ENCODE measurements at places on chromosomes 12 and 14.

DNA sequence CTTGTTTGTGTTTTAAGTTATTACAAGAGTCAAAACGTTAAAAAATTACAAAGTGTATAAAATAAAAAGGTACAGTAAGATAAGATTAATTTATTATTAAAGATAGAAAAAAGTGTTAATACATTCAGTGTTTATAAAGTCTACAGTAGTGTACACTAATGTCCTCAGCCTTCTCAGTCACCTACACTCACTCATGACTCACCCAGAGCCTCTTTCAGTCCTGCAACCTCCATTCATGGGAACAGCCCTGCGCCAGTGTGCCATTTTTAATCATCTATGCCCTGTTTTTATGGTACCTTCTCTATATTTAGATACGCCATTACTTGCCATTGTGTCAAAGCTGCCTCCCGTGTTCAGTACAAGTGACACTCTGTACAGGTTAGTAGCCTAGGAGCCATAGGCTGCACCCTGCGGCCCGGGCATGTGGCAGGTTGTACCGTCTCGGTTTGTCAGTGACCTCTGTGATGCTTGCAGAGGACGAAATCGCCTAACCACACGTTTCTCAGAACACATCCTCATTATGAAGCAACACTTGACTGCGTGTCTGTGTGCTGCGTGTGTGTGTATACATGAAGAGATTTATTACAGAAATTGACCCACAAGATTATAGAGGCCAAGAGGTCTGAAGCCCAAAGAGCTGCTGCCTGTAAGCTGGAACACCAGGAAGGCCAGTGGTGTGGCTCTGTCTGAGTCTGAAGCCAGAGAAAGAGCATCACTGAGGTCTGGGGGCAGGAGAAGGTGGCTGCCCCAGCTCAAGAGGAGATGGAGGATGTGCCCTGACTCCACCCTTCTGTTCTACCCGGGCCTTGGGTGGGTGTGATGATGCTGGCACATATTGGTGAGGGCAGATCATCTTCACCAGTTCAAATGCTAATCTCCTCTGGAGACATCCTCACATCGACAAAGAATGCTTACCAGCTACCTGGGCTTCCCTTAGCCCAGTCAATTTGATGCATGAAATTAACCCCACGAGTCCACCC lies 116.6 kb upstream of the C14orf180 start:
- DNase-seq, result peak; percentile 43

DNA sequence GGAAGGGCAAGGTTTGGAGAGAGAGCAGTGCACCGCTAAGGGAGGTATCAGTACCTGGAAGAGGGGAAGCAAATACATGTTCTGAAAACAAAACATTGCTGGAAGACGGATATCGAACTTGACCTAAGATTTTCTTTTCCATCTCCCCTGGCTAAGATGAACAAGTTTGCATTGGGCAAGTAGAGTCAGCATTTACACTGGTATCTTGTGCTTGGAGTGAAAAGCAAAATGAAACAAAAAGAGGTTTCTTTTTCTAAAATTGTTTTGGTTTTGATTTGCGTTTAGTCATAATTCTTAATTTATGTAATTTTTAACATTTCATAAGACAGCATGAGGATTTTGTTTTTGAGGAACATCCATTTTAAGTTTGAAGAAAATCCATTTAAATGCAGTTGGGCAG lies 881.6 kb downstream of the NRXN3 start:
- no peak for DNase-seq

- no peak for DNase-seq
These were observed 468.5 kb upstream of the MGAT4C start for GRCh38 chr12:86724716-86725115.

DNA sequence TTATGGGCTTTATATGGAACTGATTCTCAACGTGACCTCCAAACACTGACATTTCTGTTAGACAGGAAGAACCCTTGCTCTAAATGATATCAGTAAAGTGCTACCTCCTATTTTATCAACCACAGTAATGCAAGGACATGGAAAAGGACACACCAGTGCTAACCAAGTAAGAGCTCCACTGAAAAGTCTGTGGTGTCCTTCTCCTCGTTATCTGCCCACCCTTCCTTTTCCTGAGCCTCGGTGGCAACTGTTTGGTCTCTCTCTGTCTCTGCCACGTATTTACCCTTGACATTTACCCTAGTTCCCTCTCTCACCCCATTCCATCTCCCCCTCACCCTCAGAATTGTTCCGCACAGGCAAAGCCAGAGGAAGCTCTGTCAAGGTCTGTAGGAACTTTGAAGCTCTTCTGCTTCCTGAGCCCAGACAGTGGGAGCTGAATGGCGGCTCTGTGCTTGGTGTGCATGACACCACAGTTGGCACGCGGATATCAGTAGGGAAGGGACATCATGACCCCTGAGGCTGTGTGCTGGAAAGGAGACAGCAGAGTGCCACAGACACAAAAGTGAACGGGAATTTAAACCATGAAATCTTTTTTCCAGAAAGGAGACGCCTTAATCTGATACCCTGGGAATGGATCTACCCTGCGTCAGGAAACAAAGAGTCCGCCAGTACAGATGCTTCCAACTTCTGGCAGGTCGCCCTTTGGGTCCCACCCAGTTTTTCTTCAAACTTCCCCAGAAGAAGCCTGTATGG lies 50.8 kb downstream of the NTN4 start:
- DNase-seq, result no peak

DNA sequence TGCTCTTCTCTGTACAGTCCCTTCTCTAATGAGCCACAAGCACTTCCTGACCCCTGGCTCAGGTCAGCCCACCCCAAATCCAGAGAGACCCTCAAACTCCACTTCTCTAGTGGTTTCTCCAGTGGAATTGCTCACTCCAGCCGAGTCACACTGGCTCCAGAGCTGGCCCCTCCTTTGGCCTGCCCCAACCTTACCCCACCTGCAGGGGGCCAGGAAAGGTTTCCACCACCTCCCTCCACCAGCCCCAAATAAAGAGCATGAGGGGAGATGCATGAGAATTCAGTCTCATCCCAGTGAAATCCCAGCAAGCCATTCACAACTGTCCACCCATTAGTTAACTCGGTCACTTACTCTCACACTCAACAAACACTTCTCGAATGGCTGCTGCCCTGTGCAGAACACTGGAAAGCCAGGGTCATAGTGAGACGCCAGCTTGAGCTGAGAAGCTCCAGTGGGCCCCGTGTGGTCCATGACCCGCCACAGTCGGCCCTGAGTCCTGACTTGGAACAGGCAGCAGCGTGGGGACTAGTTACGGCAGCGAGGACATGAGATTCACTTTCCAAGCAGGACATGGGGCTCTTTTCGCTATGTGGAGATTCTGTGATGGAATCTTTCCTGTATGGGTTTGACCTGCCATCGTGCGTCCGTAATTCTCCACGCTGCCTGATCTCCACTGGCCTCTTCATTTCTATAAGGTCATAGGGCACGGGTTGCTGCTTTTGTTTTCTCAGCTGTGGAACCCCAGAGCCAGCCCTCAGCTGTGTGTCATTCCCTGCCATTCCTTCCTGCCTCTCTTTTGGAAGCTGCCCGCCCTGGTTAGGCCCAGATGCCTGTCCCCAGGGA lies 44.2 kb downstream of the SLC6A12 start:
- no peak for DNase-seq

DNA sequence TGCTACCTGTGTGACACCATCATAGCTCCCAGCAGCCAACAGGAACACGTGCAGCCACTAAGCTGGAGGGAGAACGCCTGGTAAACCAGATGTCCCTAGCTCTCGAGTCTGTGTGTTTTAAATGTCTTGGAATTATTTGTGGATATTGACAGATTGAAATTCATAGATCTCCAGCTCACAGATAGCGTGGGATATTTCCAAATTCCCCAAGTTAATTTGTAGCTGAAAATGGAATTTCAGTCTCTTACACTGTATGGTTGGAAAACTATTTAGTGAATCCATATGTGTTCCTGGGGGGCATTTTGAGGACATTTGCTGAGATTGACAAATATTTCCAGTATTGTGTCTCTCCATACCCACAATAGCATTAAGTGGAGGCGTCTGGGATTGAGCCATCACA lies 618.6 kb upstream of the TMEM132C start:
- DNase-seq, result no peak

DNA sequence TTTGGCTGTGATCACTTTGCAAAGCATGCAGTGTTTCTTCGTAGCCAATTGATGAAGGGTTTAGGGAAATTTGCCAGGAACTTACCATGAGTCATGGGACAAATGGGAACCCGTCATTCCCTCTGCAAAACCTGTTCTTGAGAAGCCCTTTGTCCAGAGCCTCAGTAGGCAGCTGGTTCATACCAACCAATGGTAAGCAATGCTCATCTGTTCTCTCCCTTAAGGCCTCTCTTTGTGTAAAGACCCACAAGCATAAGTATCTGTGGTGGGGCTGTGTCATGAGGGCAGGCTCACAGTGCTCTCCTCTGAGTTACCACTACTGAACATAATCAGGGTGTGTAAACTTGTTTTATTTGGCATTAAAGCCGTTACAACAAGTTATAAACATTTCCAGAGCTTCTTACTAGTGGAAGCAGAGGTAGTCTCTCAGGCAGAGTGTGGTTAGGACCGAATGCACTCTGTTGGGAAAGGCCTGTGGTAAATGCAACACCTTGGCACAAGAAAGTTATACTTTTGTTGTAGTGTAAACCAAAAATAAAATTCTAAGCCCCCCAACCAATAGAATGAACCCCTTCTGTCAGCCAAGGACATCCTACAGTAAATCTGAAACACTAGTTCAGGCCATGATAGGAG lies 119.8 kb downstream of the SINHCAF start:
- peak; percentile 13 for DNase-seq

DNA sequence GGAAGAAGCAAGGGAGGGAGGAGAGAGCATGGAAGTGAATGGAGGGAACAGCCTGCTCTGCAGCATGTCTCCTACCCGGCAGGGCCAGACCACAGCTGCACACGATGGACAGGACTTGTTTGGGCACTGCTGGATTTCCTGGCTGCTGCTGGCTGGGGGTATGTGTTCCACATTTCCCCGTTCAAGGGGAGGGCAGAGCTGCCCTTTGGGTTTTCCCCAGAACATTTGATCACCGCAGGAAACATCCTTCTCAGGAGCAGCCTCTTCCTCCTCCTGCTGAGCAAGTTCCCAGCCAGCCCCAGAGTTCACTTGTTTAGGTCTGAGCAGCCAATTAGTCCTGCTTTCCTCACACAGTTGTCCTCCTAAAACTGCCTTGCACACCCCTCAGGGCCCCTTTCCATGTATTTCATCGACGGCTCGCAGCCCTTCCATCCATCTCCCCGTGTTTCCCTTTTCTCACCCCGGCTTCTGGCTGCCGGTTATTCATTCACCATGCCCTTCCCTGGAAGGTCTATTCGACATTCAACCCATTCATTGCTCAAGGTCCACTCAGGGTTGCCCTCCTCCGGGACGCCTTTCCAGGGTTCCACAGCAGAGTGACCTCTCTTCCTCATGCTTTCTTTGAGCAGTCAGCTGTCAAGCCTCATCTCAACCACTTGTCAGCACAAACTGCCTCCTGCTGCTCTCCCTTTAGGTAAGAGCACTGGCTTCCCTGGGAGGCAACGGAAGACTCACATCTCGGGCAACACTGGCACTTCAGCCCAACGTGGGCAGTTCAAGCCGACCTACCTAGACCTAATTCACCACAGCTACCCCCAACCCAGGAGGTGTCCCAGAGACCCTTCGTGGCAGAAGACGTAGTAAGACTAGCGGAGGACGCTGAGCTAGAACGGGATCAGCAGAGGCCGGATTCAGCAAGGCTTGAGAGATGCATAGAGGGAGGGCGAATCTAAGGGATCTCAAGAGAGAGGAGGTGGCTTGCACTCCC lies 20.1 kb upstream of the ANO2 start:
- DNase-seq, result no peak

DNA sequence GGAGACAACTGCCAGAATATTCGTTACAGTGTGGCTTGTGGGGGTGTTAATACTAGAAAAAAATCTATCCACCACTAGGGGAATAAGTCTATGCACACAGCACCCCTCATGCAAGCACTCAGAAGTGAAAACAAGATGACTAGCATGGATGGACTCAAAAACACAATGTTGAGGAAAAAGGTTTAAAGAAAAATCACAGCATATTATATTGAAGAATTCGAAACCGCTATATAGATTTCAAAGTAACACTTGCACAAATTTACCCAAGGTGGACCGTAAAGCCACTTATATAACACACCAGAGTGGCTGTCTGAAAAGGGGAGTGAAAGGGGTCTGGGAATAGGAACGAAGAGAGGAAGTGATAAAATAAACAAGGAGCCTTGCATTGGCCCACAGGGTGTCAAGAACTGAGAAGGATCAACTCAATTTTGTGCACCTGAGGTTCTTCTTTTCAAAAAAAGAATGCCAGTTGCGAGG lies 544 bp downstream of the ABCD4 start:
- peak; percentile 37 for DNase-seq

- no peak for DNase-seq
These were observed 11.1 kb downstream of the AEBP2 start for GRCh38 chr12:19450362-19450761.

- no peak for DNase-seq
These were observed 8.7 kb downstream of the SLC11A2 start for GRCh38 chr12:51017452-51017851.

DNA sequence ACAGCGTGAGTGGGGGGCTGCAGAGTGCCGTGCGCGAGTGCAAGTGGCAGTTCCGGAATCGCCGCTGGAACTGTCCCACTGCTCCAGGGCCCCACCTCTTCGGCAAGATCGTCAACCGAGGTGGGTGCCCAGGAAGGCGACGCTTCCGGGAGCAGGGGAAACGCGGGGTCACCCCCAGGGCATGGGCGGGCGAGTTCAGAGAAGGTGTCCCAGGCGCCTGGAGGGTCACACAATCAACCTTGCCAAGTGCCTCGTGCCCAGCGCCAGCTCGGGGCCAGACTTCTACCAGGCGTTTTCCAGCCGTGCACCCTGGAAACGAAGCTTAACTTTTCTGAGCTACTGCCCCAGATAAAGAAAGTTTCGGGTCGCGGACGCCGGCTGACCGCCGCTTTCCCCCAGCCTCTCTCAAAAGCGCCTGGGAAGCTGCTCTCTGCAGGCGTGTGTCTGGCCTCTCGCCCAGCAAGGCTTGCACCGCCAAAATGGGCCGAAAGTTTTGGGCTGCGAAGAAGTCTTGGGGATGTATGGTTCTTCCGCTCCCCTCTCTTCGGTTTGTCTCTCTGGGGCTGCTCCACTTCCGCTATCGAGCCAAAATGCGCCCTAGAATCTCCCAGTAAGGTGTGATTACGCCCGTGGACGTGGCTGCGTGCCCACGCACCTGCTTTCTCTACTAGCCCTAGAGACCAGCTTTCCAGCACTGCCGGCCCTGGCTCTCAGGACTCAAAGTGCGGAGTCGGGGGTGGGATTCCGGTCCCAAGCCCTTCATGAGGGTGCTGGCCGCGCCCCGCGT lies 1.7 kb downstream of the WNT1 start:
- no peak for DNase-seq

DNA sequence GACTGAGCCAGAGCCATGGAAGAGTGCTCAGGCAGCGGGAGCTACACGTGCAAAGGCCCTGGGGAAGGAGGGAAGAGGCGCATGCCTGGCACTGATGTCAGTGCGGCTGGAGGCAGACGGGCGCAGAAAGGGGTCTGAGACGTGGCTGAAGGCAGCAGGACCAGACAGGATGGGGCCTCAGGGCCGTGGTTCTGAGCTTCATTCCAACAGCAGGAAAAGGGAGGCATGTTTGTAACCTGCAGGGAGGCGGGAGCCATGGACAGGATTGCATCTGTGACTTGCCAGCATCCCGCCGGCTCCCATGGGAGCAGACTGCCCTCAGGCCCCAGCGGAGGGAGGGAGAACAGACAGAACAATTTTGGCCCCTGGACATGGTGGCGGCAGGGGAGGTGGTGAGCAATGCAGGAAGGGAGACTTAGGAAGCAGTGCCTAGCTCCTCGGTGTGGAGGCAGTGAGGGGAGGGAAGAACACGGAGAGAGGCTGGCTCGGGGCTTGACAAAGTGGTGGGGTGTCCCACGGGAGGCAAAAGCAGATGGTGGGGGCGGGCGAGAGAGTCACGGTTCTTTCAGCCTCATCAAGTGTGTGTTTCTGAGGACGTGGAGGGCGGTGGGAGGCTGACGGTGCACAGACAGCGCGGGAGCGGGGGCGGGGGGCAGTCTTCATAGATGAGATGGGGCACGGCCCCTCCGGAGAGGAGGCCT lies 33.3 kb upstream of the INF2 start:
- no peak for DNase-seq

All from DMS79 treated with DMSO at 0.1 percent for 48 hours (cell line).